Fibroblast of skin of right quadriceps (primary cell): ENCODE measurements at places on chromosomes 6 and 20.
A peak's percentile ranks its signal among the peaks of the same experiment; 100 is the strongest.

GRCh38 chr6:26329763-26330511 is 35.1 kb upstream of the BTN3A2 start:
- DNase-seq = peak; percentile 68

GRCh38 chr6:17828149-17828548 is 121.4 kb upstream of the NUP153 start:
- DNase-seq = no peak

DNA sequence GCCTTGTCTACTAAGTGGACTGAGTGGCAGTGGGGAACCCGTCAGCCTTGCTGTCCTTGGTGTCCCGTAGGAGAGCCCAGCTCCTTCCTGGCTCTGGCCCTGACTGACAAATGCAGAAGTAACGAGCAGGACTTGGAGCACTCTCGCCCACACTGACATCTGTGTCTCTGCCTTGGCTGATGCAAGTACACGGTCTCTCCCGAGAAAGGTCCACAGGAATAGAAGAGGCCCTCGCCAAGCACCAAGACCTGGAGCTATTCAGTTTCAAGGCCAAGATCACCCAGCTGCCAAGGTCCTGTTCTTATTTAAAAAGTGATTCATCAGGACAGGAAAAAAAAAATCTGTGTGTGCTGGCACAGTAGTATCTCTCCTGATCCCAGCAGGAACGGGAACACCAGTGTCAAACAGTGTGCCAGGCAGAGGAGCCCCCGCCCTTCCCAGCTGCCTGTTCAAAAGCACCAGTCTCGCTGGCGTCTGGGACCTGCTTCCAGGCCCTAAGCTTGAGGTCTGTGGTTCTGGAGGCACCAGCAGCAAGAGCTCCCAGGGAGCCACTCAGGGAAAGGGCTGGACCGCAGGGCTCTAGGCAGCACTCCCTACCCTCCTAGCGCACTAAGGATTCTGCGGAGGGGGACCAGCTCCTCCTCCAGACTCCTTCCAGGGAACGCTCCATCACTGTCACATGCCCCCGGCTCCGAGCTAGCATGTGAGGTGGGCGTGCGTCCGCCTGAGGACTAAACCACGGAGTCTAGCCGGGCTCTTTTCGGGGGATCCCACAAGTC is 376.9 kb downstream of the RNGTT start:
- no peak for DNase-seq

GRCh38 chr6:14197118-14197517 is 79.5 kb downstream of the CD83 start:
- DNase-seq = no peak
